ENCODE measurements at places on chromosomes 12 and 14. TPM values are rescaled to one million over a fixed set of nuclear protein-coding genes. Genes with fewer than 3 reads are reported as not detected.

DNA sequence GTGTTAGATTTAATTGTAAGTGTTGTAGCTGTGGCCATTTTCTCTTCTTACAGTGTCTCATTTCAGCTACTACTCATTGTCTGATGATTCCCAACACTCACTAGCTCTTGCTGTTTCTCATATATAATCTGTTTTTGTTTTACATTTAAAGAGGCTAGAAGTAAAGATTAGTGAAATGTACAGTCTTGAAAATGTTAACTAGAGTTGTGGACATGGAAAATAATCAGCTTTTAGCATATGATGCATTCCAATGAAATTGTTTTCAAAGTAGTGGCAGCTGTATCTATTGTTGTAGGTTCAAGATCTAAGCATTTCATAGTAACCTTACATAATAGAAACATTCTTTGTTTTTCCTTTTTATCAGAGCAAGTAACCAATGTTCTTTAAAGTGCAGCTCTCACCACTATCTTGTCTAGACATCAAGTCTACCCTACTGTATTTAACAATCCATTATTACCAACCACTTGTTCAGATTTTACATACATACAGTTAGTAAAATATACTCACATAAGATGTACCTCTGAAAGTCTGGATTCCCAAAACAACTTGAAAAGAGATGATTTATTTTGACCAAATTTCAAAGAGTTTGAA is 76.9 kb downstream of the PPHLN1 start:
- DNase-seq = no peak

- no peak for DNase-seq
These were observed 91.2 kb downstream of the ITPK1 start for GRCh38 chr14:93024493-93024892.

- peak; percentile 80 for DNase-seq
These were observed 96.2 kb downstream of the FIGNL2 start for GRCh38 chr12:51752234-51752889.

DNA sequence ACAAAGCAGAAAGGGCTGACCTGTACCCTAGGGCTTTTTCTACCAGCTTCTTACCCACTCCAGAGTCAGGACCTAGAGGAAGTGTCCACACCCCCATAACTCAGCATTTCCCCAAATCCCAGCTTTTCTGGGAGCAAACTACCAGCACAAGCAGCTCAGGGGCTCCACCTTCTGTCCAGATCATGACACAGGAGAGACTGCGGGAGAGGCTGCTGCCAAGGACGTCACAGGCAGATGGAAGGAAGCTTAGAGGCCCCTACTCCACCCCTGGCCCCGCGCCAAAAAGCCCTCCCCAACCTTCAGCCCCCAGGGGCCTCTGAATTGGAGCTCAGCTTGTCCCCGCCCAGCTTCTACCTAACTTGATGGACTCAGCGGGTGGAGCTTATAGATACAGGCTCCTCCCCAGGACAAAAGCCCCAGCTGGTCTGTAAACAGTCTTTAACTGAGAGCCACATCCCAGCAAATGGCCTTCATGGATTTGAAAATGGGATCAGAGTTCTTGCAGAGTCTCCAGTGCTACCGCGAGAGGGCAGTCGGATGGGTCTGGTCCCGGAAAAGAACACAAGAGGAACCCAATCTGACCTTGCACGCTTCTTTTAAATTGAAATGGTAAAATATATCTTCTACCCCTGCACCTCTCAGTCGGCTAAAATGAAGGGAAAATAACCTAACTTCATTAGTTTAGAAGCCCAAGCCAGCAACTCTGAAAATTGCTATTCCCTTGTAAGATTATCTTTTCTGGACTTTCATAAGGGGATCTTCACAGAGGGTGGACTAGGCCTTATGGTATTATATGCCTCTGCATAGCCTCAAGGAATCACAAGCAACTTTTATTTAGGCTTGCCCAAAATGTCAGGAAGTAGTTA is 6.8 kb upstream of the BAZ2A start:
- peak; percentile 100 for DNase-seq

GRCh38 chr12:87813476-87814234 is 215.5 kb downstream of the C12orf50 start:
- DNase-seq = no peak

DNA sequence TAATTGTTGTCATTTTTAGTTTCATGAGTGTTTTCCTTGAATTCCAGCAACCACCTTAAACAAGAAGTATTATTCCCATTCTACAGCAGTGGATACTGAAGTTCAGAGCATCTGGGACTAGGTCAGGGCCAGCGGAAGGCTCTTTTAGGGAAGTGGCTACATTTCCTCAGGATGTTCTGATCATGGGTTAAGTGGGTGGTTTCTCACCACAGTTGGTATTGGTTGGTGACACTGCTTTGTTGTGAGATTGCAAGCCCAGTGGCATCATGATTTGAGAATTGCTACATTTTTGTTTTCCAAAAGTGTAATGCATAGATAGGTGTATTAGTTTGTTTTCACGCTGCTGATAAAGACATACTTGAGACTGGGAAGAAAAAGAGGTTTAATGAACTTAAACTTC is 47.1 kb downstream of the SYNE2 start:
- no peak for DNase-seq

DNA sequence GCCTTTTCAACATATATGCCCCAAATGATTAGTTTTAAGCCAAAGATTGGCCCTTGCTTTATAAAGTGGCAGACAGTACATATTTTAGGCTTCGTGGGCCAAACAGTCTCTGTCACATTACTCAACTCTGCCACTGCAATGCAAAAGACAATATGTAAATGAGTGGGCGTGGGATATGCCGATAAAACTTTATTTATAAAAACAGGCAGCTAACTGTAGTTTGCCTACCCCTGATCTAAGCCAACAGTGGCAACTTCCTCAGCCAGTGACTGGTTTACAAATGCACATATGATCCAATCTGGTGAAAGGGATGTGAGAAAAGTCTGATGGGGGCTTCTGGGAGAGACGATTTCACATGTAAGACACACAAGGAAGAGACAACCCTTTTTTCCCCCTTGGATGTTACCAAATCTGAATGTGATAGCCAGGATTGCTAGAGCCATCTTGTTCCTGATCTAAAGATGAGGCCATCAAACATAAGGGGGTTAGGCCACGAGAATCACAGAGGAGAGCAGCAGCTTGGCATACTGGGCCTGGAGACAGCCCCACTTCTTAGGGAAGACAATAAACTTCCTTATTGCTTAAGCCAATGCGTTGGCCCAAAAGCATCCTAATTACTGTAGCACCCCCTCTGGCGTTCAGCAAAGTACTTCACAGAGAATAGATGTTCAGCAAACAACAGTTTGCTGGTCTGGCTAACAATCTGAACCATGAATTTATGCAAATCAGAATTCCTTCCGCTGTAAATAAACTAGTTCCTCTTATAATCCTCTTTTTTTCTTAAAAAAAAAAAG is 75.2 kb upstream of the TMCC3 start:
- peak; percentile 53 for DNase-seq

DNA sequence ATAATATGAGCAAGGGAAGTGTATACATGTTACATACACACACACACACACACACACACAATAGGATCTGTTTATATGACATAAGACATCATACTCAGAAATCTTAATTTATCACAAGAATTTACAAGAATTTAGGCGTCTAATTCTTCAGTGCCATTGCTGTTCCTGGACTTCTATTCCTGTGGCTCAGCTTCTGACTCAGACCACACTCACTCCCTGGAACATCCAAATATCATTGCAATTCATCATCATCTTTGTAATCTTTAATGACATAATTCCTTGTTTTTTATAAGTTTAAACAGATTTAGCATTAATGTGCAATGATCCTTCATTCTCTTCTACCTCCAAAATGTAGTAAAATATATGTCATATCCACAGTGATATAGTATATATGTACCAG is 544.2 kb downstream of the FOXG1 start:
- peak; percentile 31 for DNase-seq

Gene PRH2
- total RNA-seq = 0.32 TPM

Gene SPTB
- under 0.01 TPM for total RNA-seq

Gene MAP3K12
- total RNA-seq = 35.8 TPM

Gene DIO2
- total RNA-seq = 31.5 TPM

Gene GLI1
- 1.9 TPM for total RNA-seq

Gene KLHL42
- 44.5 TPM for total RNA-seq

Gene INHBC
- total RNA-seq = not detected
